ENCODE measurements at places on chromosomes 5 and 9. TPM values are rescaled to one million over a fixed set of nuclear protein-coding genes. Genes with fewer than 3 reads are reported as not detected.

DNA sequence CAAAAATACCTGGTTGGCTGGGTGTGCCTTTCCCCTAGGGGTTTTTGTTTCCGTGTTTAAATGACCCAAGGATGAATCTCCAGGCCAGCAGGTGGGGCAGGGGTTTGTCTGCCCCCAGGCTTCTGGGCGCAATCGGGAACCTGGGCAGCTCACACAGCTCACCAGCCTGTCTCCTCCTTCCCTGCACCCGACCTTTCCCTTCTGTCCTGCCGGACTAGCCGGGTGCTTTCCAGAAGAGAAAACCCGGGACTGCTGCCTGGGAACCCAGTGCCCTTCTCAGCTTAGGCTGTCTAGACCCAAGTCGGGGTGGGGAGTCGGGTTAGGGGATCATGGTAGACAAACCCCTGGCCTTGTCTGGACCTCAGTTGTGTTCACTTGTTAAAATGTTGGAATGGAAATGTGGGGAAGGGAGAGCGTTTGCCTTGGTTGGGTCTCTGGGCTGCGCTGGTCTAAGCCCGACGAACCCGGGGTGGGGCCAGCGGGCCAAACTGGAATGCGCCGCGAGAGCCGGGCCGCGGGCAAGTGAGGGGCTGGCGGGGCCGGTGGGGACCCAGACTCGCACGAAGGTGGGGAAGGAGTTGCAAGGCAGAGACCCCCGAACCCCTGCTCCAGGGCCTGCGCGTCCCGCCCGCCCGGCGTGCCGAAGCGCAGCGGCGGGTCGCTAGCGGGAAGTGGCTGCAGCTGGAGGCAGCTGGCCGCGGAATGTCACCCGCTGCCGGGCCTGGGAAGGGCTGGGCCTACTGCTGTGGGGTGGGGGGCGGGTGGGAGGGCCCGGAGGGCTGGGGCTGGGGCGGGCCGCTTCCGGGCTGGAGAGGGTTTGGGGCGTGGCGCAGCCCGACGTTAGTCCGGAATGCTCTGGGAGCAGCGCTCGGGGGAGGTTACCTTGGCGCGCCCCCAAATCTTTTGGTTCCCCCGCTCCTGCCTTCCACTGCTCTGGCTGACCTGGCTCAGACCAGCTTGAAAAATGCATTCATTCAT lies 84.6 kb downstream of the DAB2IP start:
- no peak for DNase-seq

DNA sequence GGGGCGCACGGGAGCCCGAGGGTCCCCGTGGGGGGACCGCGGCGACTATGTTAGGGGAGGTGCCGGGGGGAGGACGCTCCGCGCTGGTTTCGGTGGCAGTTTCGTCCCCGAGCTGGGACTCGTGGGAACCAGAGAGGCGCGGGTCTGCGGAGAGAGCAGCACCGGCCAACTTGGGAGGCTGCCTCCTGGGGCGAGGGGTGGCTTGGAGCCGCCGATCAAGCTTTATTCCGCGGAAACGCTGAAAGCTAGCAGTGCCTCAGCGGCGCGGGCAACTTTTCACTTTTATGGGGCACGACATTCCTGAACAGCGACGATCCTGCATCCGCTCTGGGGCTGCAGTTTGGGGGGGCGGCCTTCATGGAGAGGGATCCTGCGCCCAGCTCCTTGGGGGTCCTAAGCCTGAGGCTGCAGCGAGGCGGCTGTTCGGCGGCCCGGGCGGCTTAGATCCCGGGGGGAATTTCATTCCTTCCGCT lies 369 bp downstream of the OCLN start:
- peak; percentile 30 for DNase-seq

DNA sequence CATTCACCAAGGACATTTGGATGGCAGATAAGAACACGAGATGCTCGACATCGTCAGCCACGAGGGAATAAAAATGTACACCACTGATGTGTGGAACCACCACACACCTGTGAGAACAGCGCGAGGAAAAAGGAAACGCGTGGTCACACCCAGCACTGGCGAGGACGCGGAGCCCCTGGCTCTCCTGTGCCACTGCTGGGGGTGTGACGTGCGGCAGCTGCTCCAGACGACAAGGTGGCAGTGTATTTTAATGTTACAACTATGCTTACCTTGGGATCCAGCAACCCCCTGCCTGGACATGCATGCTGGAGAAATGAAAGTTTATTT lies 13.6 kb upstream of the CEP72 start:
- DNase-seq, result no peak

- peak; percentile 20 for DNase-seq
Measured at GRCh38 chr9:69675563-69675962, 3.4 kb upstream of the APBA1 start.

- peak; percentile 48 for DNase-seq
Measured at GRCh38 chr5:122091936-122092600, 14.0 kb upstream of the LOX start.

GRCh38 chr5:126477294-126478117 lies 54.3 kb downstream of the GRAMD2B start:
- DNase-seq, result peak; percentile 57

DNA sequence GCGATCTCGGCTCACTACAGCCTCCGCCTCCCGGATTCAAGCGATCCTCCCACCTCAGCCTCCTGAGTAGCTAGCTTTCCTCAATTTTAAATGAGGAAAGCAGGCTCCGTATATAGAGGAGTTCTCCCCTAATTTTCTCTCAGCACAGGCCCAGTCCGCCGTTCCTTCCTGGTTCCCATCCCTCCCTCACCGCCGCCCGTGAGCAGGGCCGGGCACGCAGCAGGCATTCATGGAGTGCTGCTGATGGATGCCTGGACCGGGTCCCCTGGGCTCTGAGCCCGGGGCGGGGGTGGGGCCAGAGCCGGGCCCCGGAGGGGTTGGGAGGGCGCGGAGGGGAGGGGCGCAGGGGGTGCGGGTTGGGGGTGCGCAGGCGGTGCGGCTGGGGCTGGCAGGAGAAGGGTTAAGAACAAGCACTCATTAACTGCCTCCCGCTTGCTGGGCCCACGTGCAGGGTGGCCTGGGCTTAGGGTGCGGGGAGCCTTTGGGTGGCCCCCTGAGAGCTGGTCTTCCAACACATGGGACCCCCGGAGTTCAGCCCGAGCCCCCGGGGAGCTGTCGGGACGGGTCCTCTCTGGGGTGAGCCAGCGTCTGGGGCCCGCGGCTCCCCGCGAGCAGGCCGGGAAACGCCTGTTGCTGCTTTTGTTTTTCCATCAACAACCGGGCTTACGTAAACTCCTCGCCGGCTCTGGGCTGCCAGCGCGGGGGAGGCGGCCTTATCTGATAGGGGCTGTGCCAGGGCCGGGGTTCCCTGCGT lies 33.7 kb downstream of the LHX2 start:
- DNase-seq, result peak; percentile 67

Gene PLAC8L1
- total RNA-seq, result 0.80 TPM

Gene PPP2R2B
- total RNA-seq, result not detected

Gene SLC45A2
- not detected for total RNA-seq
